ENCODE measurements at places on chromosomes 11 and 22.

- no peak overlapping the region for H3K27ac ChIP-seq
- H3K4me3 ChIP-seq: no peak overlapping the region
- H3K36me3 ChIP-seq: no peaks in the 10 kb centered on the region
- peaks cover 14% of the 10 kb centered on the region for H3K27me3 ChIP-seq
- no peak for DNase-seq
- no peaks in the 10 kb centered on the region for H3K4me1 ChIP-seq
Measured at GRCh38 chr11:79017811-79018210, 423.0 kb downstream of the TENM4 start.

DNA sequence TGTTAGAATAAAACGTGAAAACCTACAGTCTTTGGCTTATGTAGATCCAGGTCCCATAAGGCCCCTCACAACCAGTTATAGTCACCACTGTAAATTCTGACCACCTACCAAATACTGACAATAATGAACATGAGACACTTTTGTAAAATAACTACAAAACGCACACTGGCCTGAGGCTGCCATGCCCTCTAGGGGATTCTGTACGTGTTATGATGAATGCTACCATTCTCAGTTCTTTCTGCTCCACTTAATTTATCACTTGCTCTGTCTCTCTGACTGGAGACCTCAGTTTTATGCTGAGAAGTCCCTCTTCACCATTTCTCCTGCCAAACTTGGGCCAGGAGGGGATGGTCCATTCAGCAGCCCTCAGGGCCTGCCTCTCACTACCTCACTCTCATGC lies 18.7 kb upstream of the TMPRSS5 start:
- no peak overlapping the region for H3K27ac ChIP-seq
- no peak for DNase-seq
- no peak overlapping the region for H3K4me3 ChIP-seq
- no peaks in the 10 kb centered on the region for H3K4me1 ChIP-seq

DNA sequence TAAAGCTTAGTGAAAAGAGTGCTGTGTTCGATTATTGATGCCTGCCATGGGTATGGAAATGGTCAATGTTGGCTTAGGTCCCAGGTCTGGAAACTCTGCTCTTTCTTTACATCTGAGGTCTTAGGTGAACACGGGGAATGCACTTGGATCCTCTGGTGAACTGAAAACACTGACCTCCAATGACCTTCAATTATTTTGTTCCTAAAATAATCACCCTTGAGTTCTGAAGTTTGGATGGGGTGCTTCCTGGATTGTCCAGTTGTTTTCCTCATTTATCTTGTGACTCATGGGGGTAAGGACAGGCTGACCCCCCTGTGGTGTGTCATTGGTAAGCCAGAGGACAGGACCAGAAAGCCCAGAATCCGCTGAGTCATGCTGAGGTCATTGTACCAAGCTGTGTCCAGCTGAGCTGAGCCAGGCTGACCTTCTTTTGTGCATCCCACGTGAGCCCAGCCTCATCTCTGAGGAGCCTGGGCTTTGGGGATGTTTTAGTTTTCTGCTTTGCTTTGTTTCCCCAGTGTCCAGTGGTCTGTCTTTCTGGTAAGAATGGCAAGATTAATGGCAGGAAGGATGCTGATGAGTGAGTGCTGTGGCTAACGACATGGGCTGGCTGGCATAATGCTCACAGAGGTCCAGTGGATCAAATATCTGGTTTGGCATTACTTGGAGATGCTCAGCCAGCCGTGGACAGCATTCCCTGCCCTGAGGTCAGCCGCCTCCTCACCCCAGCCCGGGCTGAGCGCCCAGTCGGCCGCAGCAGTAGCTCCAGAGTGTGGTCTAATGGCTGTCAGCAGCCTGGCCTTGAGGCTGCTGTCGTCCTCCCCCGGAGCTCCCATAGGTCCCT lies 35.6 kb downstream of the AMPD3 start:
- peaks cover 41% of the 10 kb centered on the region for H3K36me3 ChIP-seq
- DNase-seq: no peak
- H3K27ac ChIP-seq: no peak overlapping the region
- H3K4me1 ChIP-seq: peaks cover 11% of the 10 kb centered on the region

GRCh38 chr11:93324500-93324899 lies 6.0 kb upstream of the DEUP1 start:
- DNase-seq: no peak
- H3K27me3 ChIP-seq: peaks cover 20% of the 10 kb centered on the region
- no peak overlapping the region for H3K27ac ChIP-seq
- H3K4me3 ChIP-seq: no peak overlapping the region
